ENCODE measurements at places on chromosomes 1 and 21.

DNA sequence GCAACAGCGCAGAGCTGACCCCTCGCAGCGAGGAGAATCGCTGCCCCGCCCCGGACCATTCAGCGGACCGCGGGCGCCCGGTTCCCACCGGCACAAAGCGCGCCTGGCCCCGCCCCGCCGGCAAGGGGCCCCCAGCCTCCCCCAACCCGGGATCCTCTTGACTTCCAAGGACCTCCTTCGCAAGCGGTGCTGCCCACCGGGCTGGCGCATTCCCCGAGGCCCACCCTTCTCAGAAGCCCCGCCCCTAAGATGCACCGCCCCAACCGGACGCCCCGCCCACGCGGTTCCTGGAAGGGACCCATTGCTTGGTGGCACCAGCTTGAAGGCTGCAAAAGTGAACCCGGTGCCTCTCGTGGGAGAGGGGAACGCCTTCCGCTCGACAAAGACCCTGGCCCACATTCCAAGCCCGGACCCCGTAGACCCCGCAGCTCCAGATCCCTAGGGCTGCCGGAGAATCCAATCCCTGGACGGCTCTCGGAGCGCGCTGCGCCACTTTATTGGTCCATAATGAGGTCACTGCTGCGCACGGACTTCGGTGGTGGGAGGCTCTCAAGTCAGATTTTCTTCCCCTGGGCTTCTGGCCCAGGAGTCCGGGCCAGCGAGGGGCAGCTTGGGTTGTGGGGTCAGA, 2.0 kb downstream of the HES3 start:
- DNase-seq: no peak

GRCh38 chr1:195462646-195463045, 1145.6 kb downstream of the KCNT2 start:
- DNase-seq: no peak

GRCh38 chr1:109113590-109114341, at the start of gene ELAPOR1:
Gene ELAPOR1 (plus strand): TSS chr1:109114115. CDS start chr1:109114184, 69 bp downstream.
- DNase-seq: peak; percentile 34

DNA sequence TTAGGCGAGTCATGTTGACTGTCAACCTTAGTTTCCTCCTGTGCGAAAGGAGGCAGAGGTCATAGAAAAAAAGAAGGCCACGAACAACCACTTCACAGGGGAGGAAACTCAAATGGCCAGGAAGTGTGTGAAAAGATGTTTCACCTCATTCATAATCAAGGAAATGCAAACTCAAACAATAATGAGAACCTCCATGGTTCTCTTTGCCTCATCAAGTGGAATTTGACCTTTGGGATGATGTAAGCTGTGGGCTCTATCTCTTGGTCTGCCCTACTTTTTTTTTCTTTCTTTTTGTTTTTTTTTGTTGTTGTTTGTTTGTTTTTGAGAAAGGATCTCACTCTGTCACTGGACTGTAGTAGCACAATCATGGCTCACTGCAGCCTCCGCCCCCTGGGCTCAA, 55.9 kb upstream of the GRHL3 start:
- DNase-seq: no peak

GRCh38 chr1:201190005-201190404, 619 bp upstream of the IGFN1 start:
- DNase-seq: no peak

DNA sequence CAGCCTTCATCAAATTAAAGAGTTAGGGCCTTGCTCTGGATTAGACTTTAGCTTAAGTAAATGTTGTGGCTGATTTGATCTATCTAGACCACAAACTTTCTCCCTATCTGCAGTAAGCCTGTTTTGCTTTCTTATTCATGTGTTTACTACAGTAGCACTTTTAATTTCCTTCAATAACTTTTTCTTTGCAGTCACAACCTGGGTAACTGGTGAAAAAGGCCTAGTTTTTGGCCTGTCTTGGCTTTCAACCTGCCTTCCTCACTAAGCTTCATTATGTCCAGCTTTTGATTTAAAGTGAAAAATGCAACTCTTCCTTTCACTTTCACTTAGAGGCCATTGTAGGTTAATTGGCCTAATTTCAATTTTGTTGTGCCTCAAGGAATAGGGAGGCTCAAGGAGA, 12.5 kb upstream of the LPGAT1 start:
- DNase-seq: peak; percentile 36

DNA sequence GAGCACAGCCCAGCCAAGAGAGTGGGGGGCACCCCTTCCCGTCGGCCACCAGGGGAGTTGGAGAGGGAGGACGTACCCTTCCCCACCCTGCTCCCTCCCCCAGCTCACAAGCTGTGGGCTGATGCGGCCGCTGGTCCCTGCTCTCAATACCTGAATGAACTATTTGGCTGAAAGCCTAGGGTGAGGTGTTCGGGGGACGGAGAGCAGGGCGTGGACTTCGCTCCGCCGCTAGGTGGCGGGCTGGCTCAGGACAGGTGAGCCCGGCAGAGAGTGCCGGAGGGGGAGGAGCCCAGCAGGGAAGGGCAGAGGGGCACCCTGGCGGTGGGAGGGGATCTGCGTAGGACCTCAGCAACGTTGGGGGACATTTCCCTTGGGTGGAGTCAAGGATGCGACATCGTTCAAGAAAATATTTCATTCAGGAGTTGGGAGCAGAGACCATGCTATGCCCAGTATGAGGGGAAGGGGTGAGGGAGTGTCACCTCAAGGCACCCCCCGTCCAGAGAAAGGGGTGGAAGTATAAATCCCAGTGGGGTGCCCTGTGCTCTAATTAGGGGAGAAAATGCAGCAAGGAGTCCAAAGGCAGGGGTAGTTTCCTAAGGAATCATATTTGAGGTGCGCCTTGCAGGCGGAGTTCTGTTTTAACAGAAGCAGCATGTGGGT, 12.0 kb upstream of the RHBG start:
- peak; percentile 70 for DNase-seq

GRCh38 chr1:39500862-39501389, 9.5 kb downstream of the BMP8A start:
- DNase-seq: no peak

Measured in common myeloid progenitor, CD34-positive (primary cell).